Stimulated activated CD4-positive, alpha-beta T cell treated with anti-CD3 and anti-CD28 coated beads, TNF-alpha, amount 100 ng/mL, for 1 hour (primary cell): ENCODE measurements at places on chromosomes 4 and X.

- DNase-seq = no peak
Measured at GRCh38 chr4:56681158-56681852, at the start of gene HOPX. Gene HOPX (minus strand): TSS chr4:56681296. CDS start chr4:56657816, 23,480 bp downstream.

- DNase-seq = no peak
Measured at GRCh38 chr4:180625653-180626052, 1617.5 kb upstream of the TENM3 start.

- DNase-seq = no peak
Measured at GRCh38 chr4:33725861-33726260, 2518.5 kb downstream of the ARAP2 start.

GRCh38 chr4:21656832-21657231 lies 291.7 kb downstream of the KCNIP4 start:
- no peak for DNase-seq

DNA sequence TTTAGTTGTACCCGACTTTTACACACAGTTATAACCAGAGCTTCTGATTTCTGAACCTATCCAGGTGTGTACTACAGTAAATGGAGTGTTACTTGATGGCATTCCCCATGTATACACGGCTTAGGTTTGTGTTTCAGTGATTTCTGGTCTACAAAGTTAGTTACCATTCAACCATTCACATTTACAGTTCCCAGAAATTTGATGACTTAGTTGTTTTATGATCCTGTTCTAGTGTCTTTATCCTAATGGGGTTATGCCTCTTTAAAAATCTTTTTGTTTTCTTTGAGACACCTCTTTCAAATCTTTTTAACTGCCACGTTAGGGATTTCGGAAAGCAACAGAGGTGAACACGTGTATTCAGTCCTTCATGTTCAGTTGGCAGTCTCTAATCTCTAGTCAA lies 23.4 kb downstream of the CPEB2 start:
- no peak for DNase-seq

DNA sequence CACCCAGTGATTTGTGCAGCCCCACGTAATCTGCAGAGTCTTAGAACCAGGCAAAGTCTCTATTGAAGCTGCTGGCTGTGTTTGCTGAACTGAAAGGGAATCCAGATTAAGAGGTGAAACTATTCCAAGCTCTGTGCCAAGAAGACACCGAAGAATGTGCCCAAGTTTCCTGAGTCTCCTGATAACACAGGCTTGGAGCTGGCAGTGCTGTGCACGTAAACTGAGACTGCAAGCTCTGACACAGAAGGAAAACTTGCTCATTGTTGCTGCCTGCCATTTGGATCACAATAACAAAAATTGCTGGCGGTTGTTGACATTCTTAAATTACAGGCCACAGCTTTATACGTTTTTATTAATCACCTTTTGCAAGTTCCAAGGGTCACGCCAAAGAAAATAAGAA lies 60.2 kb upstream of the VCX3B start:
- DNase-seq = no peak

DNA sequence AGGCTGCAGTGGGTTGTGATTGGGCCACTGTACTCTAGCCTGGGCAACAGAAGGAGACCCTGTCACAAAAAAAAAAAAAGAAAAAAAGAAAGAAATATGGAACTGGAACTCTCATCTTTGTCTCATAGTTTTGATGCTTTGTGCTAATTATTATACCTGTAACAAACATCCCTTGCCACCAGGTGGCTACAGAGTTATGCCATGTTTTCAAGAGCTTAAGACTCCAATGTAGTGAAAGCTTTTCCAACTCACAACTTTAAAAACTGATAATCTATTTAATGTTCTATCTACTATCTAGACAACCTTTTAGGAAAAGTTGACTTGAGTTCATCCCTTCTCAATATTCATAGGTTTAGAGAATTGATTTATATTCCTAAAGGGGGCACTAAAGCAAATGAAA lies 42.4 kb downstream of the HTR2C start:
- DNase-seq = no peak

DNA sequence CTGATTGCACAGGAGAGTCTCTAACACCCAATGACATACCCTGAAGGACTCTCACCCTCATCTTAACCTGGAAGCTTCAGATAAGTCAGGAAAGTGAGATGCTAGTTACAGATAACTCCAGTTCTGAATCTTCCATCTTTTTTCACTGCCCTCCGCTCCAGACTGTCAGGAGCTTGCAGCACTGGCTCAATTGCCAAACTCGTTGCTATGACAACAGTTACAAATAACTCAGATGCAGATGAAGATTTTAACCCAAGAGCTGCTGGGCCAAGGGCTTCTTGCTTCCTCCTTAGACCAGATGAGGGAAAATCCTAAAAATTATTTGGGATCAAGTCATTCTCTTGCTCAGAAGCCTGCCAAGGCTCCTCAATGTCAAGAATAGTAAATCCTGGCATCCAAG lies 109.1 kb upstream of the HUWE1 start:
- no peak for DNase-seq

- no peak for DNase-seq
Measured at GRCh38 chr4:1584498-1584897, 99.6 kb downstream of the FAM53A start.

DNA sequence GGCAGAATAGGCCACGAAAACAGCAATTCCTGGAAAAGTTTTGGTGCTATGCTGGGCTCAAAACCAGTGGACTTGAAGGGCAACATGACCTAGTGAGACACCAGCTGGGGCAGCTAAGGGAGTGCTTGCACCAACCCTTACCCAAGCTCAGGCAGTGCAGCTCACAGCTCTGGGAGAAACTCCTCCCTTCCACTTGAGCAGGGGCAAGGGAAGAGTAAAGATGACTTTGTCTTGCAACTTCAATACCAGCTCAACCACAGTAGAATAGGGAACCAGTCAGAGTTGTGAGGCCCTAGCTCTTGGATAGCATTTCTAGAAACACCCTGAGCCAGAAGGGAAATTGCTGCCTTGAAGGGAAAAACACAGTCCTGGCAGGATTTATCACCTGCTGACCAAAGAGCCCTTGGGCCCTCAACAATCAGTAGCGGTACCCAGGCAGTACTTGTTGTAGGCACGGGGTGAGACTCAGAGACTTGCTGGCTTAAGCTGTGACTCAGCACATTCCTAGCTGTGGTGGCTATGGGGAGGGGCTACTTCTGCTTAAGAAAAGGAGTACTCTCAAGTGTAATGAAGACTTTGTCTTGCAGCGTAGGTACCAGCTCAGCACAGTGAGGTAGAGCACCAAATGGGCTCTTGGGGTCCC lies 19.7 kb upstream of the ABCG2 start:
- DNase-seq = no peak

DNA sequence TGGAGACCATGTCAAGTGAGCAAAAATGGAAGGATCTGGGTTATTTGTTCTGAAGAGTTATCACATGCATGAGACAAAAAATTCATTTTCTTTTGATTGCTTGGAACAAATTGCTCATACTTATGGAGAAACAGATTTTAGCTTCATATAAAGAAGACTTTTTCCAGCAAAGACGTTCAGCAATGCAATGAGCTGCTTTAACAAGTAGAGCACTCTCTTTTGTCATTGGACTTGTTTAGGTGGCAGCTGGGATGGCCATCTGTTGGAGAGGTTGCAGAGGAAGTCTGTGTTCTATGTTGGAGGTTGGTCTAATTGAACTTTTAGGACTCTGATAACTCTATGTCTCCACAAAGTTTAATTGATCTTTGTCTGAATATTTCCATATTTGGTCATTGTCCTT lies 19.9 kb upstream of the CEP135 start:
- no peak for DNase-seq

- DNase-seq = no peak
Measured at GRCh38 chr4:175946472-175947116, 119.0 kb upstream of the WDR17 start.

DNA sequence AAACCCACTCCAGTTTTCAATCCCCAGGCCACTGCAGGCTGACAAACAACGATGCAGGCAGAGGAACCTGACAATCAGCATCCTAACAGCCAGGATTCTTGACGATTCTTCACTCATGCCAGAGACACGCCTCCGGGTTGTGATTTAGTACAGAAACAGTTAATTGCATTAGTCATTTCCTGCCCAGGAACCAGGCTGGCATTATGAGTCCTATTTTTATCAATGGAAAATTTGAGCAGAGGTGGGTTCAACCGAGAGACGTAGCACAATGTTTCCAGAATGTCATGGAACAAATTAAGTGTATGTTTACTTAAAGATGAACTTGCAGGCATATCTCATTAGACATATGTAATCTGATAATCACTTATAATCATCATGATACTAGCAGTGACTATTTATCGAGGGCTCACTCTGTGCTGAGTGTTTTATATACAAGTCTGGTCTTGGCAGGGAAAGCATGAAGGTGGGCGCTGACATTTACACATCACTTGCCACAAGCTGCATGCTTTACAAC lies 159.7 kb downstream of the NSUN7 start:
- DNase-seq = no peak

DNA sequence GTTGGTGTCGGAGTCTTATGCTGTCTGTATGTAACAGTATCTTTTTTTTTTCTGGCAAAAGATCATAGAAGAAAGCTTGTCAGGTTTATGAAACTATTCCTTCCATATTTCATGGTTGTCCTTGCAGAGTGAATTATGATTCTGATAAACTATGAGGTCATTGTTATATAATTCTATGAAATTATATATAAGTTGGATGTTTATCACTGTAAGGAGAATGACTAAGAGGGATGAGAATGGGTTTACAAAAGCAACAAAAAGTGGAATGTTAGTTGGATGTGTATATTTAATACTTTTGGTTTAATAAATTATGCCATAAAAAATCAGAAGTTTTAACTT lies 43.1 kb downstream of the RAPGEF2 start:
- no peak for DNase-seq

DNA sequence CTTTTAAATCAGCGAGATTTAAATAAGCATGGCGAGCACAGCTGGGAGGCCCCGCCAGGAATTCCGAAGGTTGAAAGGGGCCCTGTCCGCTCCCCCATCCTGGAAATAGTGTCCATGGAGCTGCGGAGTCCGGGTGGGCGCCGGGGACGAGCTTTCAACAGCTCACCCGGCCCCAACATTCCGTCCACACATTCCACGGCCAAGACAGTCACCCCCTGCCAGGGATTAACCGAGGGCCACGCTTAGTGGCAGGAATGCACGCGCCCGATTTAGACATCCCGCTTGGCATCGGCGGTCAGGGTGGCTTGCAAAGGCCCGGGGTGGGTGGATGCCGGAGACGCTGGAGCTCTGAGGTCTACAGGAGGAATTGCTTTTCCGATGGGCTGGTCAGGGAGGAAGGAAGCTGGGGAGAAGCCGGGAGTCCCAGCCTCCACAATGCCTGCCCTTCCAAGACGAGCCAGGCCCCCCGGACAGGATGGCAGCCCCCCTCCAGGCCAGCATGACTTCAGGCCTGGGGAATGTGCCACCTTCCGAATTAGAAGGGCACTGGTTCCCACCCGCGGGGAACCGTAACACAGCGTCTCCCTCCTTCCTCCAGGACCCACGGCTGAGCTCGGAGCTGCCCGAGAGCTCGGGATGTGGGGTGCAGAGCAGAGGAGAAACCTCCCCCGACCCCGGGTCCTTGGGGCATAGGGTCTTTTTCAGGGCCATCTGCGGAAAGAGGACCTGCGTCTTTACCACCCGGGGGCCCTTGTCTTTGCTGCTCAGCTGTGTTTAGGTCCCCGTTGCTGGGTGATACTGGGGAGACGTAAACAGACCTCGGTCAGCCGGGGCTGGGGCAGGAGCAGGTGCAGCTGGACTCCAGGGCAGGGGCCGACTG lies 26.9 kb upstream of the PPP2R3B start:
- no peak for DNase-seq

DNA sequence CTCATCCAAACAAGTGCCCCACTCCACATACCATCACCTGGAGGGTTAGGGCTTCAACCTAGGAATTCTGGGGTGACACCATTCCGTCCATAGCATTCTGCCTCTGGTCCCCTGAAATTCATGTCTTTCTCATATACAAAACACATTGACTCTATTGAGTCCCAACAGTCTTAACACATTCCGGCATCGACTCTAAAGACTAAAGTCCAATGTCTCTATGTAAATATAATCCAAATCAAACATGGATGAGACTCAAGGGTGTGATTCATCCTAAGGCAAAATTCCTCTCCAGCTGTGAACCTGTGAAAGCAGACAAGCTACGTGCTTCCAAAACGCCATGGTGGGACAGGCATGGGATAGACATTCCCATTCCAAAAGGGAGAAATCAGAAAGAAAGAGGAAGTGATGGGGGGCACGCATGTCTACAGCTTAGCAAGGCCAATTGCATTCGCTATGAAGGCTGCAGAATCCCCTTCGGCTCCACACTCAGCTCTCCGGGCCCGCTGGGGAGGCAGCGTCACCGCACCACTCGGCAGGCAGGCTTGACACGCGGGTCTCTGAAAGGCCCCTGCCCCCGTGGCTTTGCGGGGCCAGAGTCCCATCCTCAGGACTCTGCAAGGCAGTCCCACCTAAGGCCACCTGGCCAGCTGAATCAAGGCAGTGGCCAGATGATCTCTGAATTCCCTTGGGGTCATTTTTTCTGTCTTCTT lies 53.2 kb downstream of the ADRA2C start:
- DNase-seq = no peak

DNA sequence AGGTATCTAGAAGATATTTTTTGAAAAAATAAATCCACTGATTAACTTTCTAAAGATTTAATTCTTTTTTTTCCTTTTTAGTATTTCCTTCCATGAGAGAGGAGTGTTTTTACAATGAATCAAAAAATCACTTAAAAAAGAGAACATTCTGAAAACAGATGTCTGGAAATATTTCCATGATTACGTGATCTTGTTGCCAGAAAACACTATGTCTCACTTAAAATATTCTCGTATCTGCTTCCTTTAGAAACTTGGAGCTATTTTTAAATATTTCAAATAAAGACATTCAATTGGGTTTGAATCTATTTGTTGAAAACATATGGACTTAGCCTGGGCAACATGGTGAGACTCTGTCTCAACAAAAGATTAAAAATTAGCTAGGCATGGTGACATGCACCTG lies 232.8 kb upstream of the RASGEF1B start:
- no peak for DNase-seq

- DNase-seq = no peak
Measured at GRCh38 chr4:70749313-70749712, 27.5 kb downstream of the RUFY3 start.

GRCh38 chr4:61782133-61782532 lies 582.0 kb downstream of the ADGRL3 start:
- DNase-seq = no peak

GRCh38 chrX:71923516-71923915 lies 12.9 kb downstream of the NHSL2 start:
- no peak for DNase-seq

DNA sequence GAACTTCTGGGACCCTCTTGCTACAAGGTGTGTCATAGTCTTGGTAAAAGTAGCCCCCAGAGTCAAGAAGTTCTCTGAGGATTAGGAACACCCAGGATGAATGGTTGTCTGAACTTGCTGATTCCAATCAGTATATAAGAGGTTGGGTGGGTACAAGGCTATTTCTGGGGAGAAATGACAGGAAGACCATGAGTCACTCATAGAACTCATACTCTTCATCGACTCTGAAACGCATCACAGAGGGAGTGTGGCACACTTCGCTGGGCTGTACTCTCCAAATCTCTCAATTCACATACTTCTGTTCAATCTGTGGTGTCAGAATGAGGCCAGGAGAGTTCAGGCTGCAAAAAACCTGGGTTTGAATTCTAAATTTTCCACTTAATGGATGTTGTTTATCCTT lies 193.2 kb upstream of the LEF1 start:
- no peak for DNase-seq

- DNase-seq = no peak
Measured at GRCh38 chr4:156892805-156893204, 78.8 kb downstream of the PDGFC start.

GRCh38 chr4:151362404-151363164 lies 37.2 kb upstream of the SH3D19 start:
- DNase-seq = peak; percentile 45
